ENCODE measurements at places on chromosomes 6 and 20. TPM values are rescaled to one million over a fixed set of nuclear protein-coding genes. Genes with fewer than 3 reads are reported as not detected.
A peak's percentile ranks its signal among the peaks of the same experiment; 100 is the strongest.

- no peak overlapping the region for H3K4me3 ChIP-seq
- H3K36me3 ChIP-seq: no peaks in the 10 kb centered on the region
- no peak for DNase-seq
- no peaks in the 10 kb centered on the region for H3K4me1 ChIP-seq
- H3K27ac ChIP-seq: no peak overlapping the region
- H3K27me3 ChIP-seq: no peaks in the 10 kb centered on the region
Measured at GRCh38 chr6:84172574-84172973, 54.9 kb downstream of the CEP162 start.

GRCh38 chr6:109991201-109992101 lies 13.3 kb downstream of the GPR6 start:
- H3K27me3 ChIP-seq: no peaks in the 10 kb centered on the region
- H3K4me3 ChIP-seq: no peak overlapping the region
- H3K4me1 ChIP-seq: no peaks in the 10 kb centered on the region
- no peaks in the 10 kb centered on the region for H3K36me3 ChIP-seq
- no peak overlapping the region for H3K27ac ChIP-seq

- DNase-seq: no peak
- no peak overlapping the region for H3K27ac ChIP-seq
- no peaks in the 10 kb centered on the region for H3K36me3 ChIP-seq
- H3K27me3 ChIP-seq: no peaks in the 10 kb centered on the region
- H3K4me1 ChIP-seq: no peaks in the 10 kb centered on the region
- H3K4me3 ChIP-seq: no peak overlapping the region
Measured at GRCh38 chr6:62298745-62299392, 12.8 kb upstream of the KHDRBS2 start.

DNA sequence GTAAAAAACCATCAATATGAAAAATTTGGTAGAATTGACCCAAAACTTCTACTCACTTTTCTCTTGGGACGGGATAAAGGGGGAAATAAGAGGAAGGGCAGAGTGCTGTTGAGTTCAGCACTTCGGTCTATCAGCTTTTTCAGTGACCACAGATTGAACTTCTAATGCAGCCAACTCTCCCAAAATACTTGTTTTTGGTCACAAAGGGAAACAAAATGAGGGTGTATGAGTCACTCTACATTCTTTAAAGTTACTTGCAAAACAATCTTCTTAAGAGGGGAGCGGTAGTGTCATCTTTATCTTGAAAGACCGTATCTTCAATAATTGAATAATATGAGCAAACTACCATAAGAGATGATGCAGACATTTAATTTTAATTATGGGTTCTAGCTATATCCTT lies 661.3 kb downstream of the CD109 start:
- no peak overlapping the region for H3K27ac ChIP-seq
- no peaks in the 10 kb centered on the region for H3K27me3 ChIP-seq
- no peaks in the 10 kb centered on the region for H3K4me1 ChIP-seq
- DNase-seq: no peak
- H3K36me3 ChIP-seq: no peaks in the 10 kb centered on the region
- H3K4me3 ChIP-seq: no peak overlapping the region

DNA sequence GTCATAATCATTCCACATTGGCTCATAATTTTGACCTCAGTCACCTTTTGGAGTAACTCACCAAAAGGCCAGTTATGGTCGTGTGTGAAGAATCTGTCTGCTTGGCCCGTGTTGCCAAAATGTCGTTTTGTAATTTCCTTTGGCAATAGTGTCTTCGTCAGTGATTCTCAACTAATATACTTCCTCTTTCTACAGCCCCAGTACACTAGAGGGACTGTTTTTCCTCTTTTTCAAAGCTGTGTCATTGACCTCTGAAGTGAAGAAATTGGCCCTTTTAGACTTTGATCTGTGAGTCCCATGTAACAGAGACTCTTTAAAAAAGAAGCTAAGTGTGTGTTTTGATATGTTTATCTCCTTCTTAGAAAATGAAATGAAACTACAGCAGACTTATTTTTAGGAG lies 5.2 kb downstream of the FOXO3 start:
- DNase-seq: no peak
- no peaks in the 10 kb centered on the region for H3K27me3 ChIP-seq
- peak overlapping the region; percentile 99 for H3K27ac ChIP-seq
- no peaks in the 10 kb centered on the region for H3K36me3 ChIP-seq

- H3K27me3 ChIP-seq: no peaks in the 10 kb centered on the region
- no peak overlapping the region for H3K4me3 ChIP-seq
- H3K27ac ChIP-seq: no peak overlapping the region
- no peaks in the 10 kb centered on the region for H3K4me1 ChIP-seq
- no peak for DNase-seq
Measured at GRCh38 chr6:16472349-16473069, 234.1 kb downstream of the GMPR start.

GRCh38 chr6:43935921-43936439 lies 166.0 kb downstream of the VEGFA start:
- no peaks in the 10 kb centered on the region for H3K36me3 ChIP-seq
- no peaks in the 10 kb centered on the region for H3K27me3 ChIP-seq
- no peak overlapping the region for H3K27ac ChIP-seq
- no peak for DNase-seq
- no peak overlapping the region for H3K4me3 ChIP-seq

DNA sequence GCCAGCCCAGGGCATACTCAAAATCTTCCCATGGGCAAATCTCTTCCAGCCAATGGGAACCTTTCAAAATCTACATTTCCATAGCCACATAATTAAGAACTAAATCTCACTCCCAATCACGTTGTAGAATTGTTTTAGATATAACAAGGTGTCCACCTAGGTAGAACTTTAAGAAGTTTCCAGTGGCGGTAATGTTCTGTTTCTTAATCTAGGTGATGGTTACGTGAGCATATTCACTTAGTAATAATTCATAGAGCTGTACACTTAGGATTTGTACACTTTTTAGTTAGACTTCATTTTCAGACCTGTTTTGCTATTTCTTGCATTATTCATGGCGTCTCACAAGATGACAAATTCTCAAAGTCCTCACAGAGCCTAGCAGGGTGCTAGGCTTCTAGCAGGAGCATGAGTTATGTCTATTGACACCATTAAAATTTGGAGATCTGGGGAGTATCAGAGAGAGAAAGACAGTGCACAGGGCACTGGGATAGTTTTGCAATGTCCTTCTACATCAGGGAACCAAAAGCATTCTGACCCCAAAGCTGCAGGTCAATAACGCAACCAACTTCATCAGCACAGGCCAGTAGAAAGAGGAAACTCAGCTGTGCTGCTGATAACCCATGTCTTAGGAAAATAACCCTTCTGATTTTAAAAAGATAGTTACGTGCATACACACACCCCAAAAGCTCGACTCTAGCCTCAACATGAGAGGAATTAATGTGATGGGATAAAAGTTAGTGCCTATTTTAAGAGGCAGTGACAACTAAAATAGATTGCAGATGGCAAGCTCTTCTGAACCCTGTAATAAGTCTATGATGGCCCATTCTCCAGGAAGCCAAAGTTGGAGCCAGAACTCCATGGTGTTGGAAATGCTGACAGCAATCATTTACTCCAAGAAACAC lies 518.1 kb upstream of the JARID2 start:
- H3K27me3 ChIP-seq: no peaks in the 10 kb centered on the region
- H3K4me1 ChIP-seq: no peaks in the 10 kb centered on the region
- no peaks in the 10 kb centered on the region for H3K36me3 ChIP-seq
- H3K27ac ChIP-seq: no peak overlapping the region

DNA sequence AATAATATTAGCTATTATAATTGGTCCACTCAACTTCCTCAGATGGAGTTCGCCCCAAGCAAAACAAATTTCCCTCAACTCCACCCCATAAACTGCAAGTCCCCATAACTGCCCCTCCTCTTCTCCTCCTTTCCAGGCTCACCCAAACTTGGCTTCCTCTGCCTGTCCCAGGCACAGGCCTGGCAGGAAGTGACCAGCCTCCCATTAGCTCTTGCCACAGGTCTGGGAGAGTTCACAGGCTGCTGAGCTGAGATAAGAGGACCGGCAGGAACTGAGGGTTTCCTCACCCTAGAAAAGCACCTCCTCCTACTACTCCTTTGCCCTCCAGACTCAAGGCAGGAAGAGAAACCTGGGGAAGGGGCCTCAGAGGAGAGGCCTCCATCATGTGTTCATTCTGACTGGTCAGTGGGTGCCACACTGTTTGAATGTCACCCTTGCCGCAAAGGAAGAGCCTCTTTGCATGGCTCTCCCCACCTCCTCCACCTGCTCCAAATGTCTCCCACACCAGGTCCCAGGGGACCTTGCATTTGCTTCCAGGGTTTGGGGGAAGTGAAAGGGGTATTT lies 24.5 kb upstream of the SMIM29 start:
- H3K27ac ChIP-seq: no peak overlapping the region
- H3K36me3 ChIP-seq: no peaks in the 10 kb centered on the region
- no peak overlapping the region for H3K4me3 ChIP-seq
- no peak for DNase-seq
- H3K4me1 ChIP-seq: no peaks in the 10 kb centered on the region
- H3K27me3 ChIP-seq: no peaks in the 10 kb centered on the region

GRCh38 chr6:122028933-122029522 lies 370.4 kb upstream of the HSF2 start:
- H3K27me3 ChIP-seq: no peaks in the 10 kb centered on the region
- no peak for DNase-seq
- H3K27ac ChIP-seq: no peak overlapping the region
- H3K36me3 ChIP-seq: no peaks in the 10 kb centered on the region

DNA sequence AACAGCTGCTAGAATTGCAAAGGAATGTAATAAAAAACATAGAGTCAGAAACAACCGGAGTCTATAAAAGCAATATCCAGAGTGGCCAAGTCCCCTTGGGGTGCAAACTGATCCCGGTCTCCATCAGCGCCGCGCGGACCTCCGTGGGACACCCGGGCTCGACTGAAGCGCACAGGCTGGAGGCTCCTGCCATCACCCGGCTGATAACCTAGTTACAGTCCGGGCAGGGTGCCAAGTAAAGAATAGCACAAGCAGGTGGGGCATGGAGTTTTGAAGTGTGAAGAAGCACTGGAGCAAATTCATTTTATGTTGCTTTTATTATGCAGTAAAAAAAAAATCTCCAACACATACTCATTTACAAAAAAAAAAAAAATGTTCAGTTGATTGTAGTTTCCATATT lies 205.1 kb upstream of the GMDS start:
- no peak overlapping the region for H3K4me3 ChIP-seq
- H3K27me3 ChIP-seq: no peaks in the 10 kb centered on the region
- peak; percentile 38 for DNase-seq
- no peaks in the 10 kb centered on the region for H3K4me1 ChIP-seq

- no peaks in the 10 kb centered on the region for H3K4me1 ChIP-seq
- no peak overlapping the region for H3K27ac ChIP-seq
- no peaks in the 10 kb centered on the region for H3K36me3 ChIP-seq
- DNase-seq: no peak
- H3K27me3 ChIP-seq: no peaks in the 10 kb centered on the region
- no peak overlapping the region for H3K4me3 ChIP-seq
Measured at GRCh38 chr6:147759093-147759492, 250.6 kb downstream of the SAMD5 start.

DNA sequence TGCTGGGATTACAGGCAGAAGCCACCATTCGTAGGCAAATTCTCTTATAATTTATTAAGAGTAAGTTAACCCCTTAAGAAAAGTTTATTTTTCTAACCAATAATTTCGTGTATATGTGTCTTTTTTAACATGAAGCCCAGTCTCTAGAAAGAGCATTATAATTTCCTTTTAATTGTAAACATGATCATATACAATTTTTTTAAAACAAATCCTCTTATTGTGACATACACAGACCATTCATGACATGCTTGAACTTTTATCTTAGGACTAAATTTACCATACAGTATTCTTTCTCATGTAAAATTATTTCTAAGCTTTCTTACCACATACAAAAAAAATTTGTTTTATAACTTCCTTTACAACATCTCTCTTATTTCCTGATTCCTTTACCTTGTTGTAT lies 6.7 kb downstream of the ACOT13 start:
- no peaks in the 10 kb centered on the region for H3K27me3 ChIP-seq
- DNase-seq: no peak
- no peak overlapping the region for H3K4me3 ChIP-seq
- no peak overlapping the region for H3K27ac ChIP-seq

DNA sequence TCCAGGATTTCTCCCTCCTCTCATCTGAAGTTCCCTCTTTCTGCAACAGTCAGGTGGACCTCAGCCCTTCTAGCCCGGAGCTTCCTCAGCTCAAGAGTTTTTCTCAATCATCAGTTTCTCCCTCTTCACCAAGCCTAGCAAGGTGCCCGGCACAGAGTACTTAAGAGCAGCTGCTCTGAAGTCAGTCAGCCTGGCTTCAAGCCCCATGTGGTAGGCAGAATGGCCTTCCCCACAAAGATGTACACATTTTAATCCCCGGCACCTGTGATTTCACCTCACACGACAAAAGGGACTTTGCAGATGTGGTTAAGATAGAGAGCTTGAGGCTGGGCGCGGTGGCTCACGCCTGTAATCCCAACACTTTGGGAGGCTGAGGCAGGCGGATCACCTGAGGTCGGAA lies 15.1 kb upstream of the RBPJL start:
- H3K4me1 ChIP-seq: no peaks in the 10 kb centered on the region
- H3K27ac ChIP-seq: no peak overlapping the region
- H3K36me3 ChIP-seq: no peaks in the 10 kb centered on the region
- no peak overlapping the region for H3K4me3 ChIP-seq

DNA sequence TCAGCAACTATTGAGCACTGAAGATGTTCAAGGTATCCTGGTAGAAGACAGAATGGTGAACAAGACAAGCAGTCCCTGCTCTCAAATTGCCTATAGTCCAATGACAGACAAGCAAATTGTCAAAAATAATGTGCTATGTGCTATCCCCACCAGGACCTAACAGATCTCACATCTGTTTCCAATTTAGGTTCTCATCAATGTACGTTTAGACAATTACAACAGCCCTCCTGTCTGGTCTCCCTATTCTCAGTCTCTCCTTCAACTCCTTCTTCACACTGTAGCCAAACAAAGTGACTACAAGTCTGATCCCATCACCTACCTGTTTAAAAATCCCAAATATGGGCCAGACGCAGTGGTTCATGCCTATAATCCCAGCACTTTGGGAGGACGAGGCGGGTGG lies 7.5 kb downstream of the TAPBP start:
- H3K27me3 ChIP-seq: no peaks in the 10 kb centered on the region
- H3K27ac ChIP-seq: no peak overlapping the region
- no peak overlapping the region for H3K4me3 ChIP-seq
- H3K4me1 ChIP-seq: no peaks in the 10 kb centered on the region

RBPJL gene
- not detected for total RNA-seq

LST1 gene
- 3.1 TPM for total RNA-seq

TRIM10 gene
- not detected for total RNA-seq

OR2H2 gene
- total RNA-seq: not detected

OR2B6 gene
- total RNA-seq: not detected

FERMT1 gene
- total RNA-seq: 14.0 TPM

C20orf202 gene
- not detected for total RNA-seq

TFAP2C gene
- 9.4 TPM for total RNA-seq

PHACTR1 gene
- total RNA-seq: 1.3 TPM

ITPA gene
- total RNA-seq: 43.9 TPM
